ENCODE measurements at places on chromosomes 5 and 9.

DNA sequence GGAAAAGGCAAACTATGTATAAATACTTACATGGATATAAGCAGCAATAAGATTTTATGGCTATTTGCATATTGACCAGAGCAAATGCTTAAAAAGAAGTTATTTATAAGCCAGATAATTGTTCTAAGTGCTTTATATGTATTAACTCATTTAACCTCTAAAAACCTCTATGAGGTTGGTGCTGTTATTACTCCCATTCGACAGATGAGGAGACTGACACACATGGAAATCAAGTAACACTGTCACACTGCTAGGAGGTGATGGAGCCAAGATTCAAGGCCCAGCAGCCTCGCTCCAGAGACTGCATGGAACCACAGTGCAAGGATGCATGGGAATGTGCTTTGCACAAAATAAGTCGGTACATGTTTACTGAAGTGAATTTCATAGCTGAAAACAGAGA is 53.7 kb downstream of the C5 start:
- DNase-seq: no peak

DNA sequence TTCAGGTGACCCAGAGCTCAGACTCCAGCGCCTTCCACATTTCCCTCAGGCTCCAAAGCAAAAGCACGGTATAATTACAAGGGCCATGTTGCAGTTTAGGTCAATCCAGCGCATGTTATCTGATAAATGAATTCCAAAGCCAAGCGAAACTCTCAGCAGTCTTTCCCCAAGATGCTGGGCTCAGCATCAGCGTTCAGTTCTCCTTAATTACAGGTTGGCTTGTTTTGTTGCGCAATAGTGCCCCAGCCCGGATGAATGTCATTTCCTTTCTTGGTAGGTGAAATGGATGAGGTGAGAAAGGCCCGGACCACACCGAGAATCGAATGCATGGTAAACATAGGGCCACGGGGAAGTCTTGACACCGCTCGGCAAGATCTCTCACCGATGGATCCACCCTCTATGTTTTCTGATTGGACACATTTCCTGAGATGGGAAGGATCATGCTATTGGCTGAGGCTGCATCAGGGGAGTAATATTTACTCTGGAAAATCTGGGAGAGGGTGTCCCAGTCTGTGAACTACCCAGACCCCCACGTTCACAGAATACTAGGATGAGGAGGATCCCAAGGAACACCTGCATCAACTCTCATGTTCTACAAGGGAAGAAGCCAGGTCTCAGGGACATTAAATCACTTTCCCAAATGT is 221.2 kb upstream of the ANKRD55 start:
- DNase-seq: no peak

GRCh38 chr9:85743275-85744128 is 1.7 kb upstream of the AGTPBP1 start:
- DNase-seq: peak; percentile 91

DNA sequence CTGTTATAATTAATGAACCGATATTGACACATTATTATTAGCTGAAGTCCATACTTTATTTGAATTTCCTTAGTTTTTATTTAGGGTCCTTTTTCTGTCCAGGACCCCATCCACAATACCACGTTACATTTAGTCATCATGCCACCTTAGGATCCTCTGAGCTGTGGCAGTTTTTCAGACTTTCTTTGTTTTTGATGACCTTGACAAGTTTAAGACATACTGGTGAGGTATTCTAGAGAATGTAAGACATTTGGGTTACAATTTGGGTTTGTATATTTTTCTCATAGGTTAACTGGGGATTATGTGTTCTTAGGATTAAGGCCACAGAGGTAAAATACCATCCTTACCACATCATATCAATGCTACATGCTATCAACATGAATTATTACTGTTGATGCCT is 42.7 kb downstream of the KIAA1958 start:
- DNase-seq: no peak
